ENCODE measurements at places on chromosomes 1 and 21.

GRCh38 chr21:35226328-35226727 lies 177.2 kb upstream of the RUNX1 start:
- peaks cover 49% of the 10 kb centered on the region for H3K4me1 ChIP-seq
- no peak overlapping the region for H3K4me3 ChIP-seq
- H3K27ac ChIP-seq: no peak overlapping the region

DNA sequence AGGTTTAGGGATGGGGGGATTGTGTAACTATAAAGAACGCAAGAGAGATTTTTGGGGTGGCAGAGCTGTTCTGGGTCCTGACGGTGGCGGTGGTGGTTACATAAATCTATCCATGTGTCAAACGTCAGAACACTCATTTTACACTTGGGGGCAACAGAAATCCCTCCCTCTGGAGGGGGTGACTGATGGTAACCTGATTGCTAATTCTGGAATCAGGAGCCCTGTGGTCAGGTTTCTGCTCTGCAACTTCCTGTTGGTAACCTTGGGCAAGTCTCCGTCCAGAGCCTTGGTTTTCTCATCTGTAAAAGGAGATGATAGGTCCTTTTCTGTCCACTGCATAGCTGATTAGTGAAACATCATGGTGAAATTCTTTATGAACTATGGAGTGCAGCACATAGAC lies 40.9 kb downstream of the ALPL start:
- H3K4me1 ChIP-seq: no peaks in the 10 kb centered on the region
- H3K4me3 ChIP-seq: no peak overlapping the region
- H3K36me3 ChIP-seq: no peaks in the 10 kb centered on the region

DNA sequence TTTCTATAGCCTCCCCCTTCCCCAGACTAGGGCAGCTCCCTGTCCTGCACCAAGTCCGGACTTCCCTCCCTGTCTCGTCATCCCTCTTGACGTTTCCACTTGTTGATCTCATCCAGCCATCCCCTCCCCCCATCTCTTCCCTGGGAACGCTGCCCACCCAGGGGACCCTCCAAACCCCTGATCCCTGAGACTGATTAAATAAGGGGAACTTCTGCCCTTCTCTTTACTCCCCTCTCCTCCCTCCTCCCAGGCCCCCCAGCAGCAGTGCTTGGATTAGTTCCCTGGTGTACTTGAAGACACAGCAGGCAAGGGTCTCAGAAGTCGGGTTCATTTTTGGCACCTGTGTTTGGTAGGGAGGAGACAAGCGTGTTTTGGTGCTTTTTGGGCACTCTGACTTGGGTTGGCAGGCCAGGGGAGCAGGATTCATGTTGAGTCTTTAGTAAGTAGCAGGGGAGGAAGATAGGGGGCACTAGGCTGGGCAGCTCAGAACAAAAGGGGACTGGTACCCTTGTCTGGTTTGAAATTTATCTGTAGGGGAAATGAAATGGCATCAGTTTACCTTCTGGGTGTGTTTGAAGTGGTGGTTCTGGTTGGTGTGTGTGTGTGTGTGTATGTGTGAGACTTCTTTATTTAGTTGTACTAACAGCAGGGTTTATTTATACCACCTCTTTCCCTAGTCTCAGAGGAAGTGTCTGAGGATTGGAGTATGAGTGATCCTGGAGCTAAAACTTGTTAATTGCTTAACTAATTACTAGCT lies 11.1 kb downstream of the VANGL2 start:
- no peak overlapping the region for H3K27ac ChIP-seq
- peaks cover 2% of the 10 kb centered on the region for H3K27me3 ChIP-seq
- no peaks in the 10 kb centered on the region for H3K36me3 ChIP-seq
- H3K4me1 ChIP-seq: no peaks in the 10 kb centered on the region
- no peak overlapping the region for H3K4me3 ChIP-seq

DNA sequence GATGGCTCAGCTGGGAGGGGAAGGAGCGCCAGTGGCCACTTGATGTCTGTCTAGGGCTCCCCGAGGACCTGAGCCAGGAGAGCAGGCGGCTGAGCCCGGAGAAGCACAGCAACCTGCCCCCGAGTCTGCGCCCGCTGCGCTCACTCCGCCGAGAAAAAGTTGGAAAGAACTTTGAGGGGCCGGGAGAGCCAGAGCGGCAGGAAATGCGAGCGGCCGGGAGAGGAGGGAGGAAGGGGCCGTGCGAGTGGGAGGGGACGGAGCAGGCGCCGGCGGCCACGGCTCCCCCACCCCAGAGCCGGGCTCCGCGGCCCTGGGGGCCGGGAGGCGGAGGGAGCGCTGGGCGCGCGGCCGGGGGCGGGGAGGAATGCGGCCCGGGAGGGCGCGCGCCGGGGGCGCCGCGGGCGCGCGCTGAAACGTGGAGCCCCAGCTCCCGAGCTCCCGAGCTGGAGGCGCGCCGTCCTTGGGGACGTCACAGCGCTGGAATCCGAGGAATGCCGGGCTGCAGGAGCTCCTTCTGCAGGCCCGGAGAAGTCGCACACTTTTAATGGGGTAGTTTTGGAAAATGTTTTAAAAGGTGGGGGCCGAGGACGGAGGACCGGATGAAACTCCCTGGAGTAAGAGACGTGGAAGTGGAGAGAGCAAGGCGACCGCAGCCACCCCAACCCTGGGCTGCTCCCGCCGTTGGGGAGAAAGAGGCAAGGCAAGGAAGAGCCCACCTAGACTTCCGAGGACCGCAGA lies at the start of gene PTPN14:
TSS of gene PTPN14 (minus strand) at position 167 of the 738 bp plus-strand sequence. CDS start 86,799 bp downstream, outside the sequence.
- peaks cover 51% of the 10 kb centered on the region for H3K27me3 ChIP-seq
- H3K36me3 ChIP-seq: no peaks in the 10 kb centered on the region
- H3K27ac ChIP-seq: peak within 1 kb of the TSS; percentile 71

GRCh38 chr21:33642896-33643657 lies 776 bp downstream of the ITSN1 start:
- H3K36me3 ChIP-seq: peaks cover 3% of the 10 kb centered on the region
- DNase-seq: peak; percentile 3
- peaks cover 14% of the 10 kb centered on the region for H3K4me1 ChIP-seq

GRCh38 chr1:234927971-234928640 lies 200.5 kb downstream of the TOMM20 start:
- H3K4me3 ChIP-seq: peak overlapping the region; percentile 74
- H3K36me3 ChIP-seq: peaks cover 12% of the 10 kb centered on the region
- H3K4me1 ChIP-seq: peaks cover 85% of the 10 kb centered on the region
- H3K27me3 ChIP-seq: no peaks in the 10 kb centered on the region
- peak overlapping the region; percentile 97 for H3K27ac ChIP-seq
- DNase-seq: no peak

GRCh38 chr1:173469656-173470055 lies 7.5 kb upstream of the PRDX6 start:
- no peak overlapping the region for H3K4me3 ChIP-seq
- no peaks in the 10 kb centered on the region for H3K27me3 ChIP-seq
- no peak overlapping the region for H3K27ac ChIP-seq
- DNase-seq: no peak
- peaks cover 16% of the 10 kb centered on the region for H3K4me1 ChIP-seq
- peaks cover 51% of the 10 kb centered on the region for H3K36me3 ChIP-seq

DNA sequence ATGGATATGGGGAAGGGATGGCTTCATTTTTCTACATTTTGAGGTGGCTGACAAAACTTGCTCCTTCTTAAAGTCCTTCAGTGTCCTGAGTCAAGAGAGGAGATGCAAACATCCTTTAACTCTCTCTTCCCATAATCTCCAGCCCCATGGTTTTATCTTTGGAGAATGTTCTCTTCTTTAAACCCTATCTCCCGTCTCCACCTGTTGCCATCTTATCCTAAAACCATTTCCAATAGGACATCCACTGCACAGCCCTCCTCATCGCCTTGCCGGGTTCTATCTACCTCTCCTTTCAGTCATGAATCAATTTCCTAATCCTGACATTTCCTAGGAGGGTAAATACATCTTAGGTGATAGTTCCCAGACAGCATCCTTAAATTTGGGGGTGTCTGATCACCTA lies 44.2 kb upstream of the KCNE2 start:
- H3K4me3 ChIP-seq: no peak overlapping the region
- H3K36me3 ChIP-seq: no peaks in the 10 kb centered on the region
- no peak for DNase-seq
- H3K4me1 ChIP-seq: no peaks in the 10 kb centered on the region

DNA sequence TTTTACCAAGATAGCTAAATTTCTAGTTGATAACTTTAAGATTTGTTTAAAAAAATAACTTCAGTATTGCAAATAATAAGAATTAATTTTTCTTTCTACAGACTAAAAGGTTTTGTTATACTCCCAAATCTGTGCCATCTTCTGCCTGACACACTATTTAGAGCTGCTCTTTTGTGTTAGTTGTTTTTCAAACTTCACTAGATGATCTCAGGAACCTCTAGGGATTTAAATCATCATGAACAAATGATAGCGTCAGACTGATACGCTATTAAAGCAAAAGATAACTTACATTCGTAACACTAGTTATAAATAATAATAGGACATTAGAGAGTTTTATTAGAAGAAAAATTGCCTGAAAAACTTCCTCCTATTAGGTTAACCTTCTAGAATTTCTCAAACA lies 243.1 kb upstream of the CXADR start:
- no peaks in the 10 kb centered on the region for H3K27me3 ChIP-seq
- DNase-seq: no peak
- H3K4me1 ChIP-seq: no peaks in the 10 kb centered on the region
- H3K4me3 ChIP-seq: no peak overlapping the region
- no peaks in the 10 kb centered on the region for H3K36me3 ChIP-seq
- no peak overlapping the region for H3K27ac ChIP-seq

DNA sequence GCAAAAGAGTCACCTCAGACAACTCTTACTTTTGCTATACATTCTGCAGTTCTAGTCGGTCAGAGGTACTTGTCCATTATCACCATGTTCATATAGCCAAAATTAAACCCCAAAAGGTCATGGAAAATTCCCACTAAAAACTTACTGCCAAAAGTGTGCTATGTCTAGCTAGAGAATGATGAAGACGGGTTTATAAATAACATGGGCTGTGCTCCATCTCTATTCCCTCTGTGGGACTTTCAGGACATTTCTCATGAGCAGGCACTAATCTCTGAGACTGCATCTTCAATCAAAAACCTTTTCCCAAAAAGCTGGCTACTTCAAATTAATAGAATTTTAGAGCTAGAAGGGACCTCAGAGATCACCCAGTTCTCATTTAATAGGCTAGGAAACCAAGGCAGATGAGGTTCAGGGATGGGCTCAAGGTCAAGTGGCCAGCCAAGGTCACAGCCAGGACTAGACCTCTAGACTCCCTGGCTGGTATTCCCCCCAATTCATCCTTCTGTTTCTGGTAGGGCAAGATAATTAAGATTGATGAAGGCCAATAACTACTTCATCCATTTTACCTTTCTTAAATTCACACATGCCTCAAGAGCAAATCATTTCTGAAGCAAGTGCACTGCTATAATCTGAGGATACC lies 21.0 kb upstream of the MOB3C start:
- no peaks in the 10 kb centered on the region for H3K4me1 ChIP-seq
- no peak overlapping the region for H3K4me3 ChIP-seq
- H3K36me3 ChIP-seq: peaks cover 39% of the 10 kb centered on the region
- no peak overlapping the region for H3K27ac ChIP-seq
- DNase-seq: no peak
- H3K27me3 ChIP-seq: no peaks in the 10 kb centered on the region

GRCh38 chr1:202244841-202245261 lies 51.3 kb downstream of the LGR6 start:
- H3K27ac ChIP-seq: no peak overlapping the region
- H3K36me3 ChIP-seq: no peaks in the 10 kb centered on the region
- H3K4me3 ChIP-seq: no peak overlapping the region

- DNase-seq: no peak
- H3K27ac ChIP-seq: no peak overlapping the region
- no peaks in the 10 kb centered on the region for H3K27me3 ChIP-seq
- H3K4me1 ChIP-seq: no peaks in the 10 kb centered on the region
- no peaks in the 10 kb centered on the region for H3K36me3 ChIP-seq
These were observed 228.1 kb downstream of the TPR start for GRCh38 chr1:186146974-186147373.

- H3K27me3 ChIP-seq: no peaks in the 10 kb centered on the region
- no peak for DNase-seq
- peak overlapping the region; percentile 69 for H3K27ac ChIP-seq
- H3K4me1 ChIP-seq: peaks cover 45% of the 10 kb centered on the region
- peak overlapping the region; percentile 34 for H3K4me3 ChIP-seq
- H3K36me3 ChIP-seq: peaks cover 16% of the 10 kb centered on the region
These were observed 20.4 kb downstream of the SLC16A1 start for GRCh38 chr1:112935461-112936111.

DNA sequence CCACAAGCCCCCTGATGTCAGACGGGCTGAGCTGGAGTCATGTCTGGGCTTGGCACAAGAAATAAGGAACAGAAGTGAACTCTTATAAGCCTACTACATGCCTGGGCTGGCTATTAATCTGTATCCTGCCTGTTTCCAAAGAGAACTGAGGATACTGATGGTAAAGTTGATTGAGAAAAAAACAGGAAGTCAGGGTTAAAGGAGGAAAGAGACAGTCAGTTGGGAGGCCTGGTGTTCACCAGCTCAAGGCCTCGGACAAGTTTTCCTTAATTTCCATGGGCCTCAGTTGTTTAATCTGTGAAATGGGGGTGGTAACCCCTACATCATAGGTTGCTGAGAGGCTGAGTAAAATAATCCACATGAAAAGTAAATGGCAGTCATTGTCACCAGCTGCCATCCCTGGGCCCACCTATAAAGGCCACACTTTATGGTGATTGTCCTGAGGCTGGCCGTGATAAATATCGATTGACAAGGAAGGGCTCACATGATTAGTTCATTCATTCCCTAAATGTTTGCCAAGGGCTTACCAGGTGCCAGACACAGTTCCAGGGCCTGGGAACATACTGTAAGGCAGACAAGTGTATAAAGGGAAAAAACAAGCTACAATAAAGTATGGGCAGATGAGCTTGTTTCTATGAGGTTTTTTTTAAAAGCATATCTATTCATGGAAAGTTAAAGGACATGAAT lies 2.8 kb downstream of the ALDH4A1 start:
- no peaks in the 10 kb centered on the region for H3K27me3 ChIP-seq
- H3K4me1 ChIP-seq: peaks cover 39% of the 10 kb centered on the region
- no peak for DNase-seq
- H3K36me3 ChIP-seq: peaks cover 3% of the 10 kb centered on the region
- H3K4me3 ChIP-seq: no peak overlapping the region
- no peak overlapping the region for H3K27ac ChIP-seq

DNA sequence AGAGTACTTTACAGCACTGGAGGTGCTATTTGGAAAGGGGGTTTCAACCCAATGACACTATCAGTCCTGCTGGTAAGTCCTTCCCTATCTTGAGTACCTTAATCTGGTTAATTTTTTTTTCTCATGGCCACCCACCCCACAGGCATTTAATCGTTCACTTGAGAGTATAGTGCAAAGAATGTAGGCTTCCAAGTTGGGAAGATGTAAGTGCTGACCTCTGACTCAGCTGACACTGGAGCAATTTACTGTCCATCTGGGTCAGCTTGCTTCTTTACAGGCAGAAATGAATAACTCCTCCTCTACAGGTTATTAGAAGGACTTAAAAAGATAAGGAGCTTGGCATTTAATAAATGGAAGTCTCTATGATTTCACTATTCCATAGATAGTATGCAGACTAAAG lies 89.6 kb downstream of the AK5 start:
- H3K36me3 ChIP-seq: no peaks in the 10 kb centered on the region
- H3K27ac ChIP-seq: no peak overlapping the region
- no peaks in the 10 kb centered on the region for H3K4me1 ChIP-seq
- DNase-seq: no peak
- no peak overlapping the region for H3K4me3 ChIP-seq

- peak overlapping the region; percentile 68 for H3K27ac ChIP-seq
- H3K4me3 ChIP-seq: peak overlapping the region; percentile 6
- H3K4me1 ChIP-seq: peaks cover 43% of the 10 kb centered on the region
- DNase-seq: peak; percentile 77
- peaks cover 13% of the 10 kb centered on the region for H3K27me3 ChIP-seq
- peaks cover 18% of the 10 kb centered on the region for H3K36me3 ChIP-seq
These were observed 19.4 kb downstream of the PDE4B start for GRCh38 chr1:65812065-65812464.

GRCh38 chr21:32726839-32727686 lies 750 bp downstream of the SYNJ1 start:
- H3K27me3 ChIP-seq: no peaks in the 10 kb centered on the region
- DNase-seq: peak; percentile 8
- peak overlapping the region; percentile 96 for H3K27ac ChIP-seq
- H3K4me1 ChIP-seq: peaks cover 43% of the 10 kb centered on the region
- peaks cover 7% of the 10 kb centered on the region for H3K36me3 ChIP-seq

Measured in activated T-helper 1 cell treated with anti-CD3 and anti-CD28 coated beads, Interleukin-12 subunit alpha, Interleukin-12 subunit beta, Interleukin-2, Interleukin-4 antibody, amounts not matched to agents 30 ng/mL and 10 ng/mL and 1 ng/mL, durations not matched to agents 14 hours and 24 hours and 36 hours (primary cell).